Activated T-helper 2 cell treated with anti-CD3 and anti-CD28 coated beads, Interferon-gamma antibody, Interleukin-2, Interleukin-4, amounts not matched to agents 10 μg/mL and 5 μg/mL and 100 μg/mL, durations not matched to agents 14 hours and 24 hours and 36 hours (primary cell): ENCODE measurements at places on chromosomes 1 and 21. TPM values are rescaled to one million over a fixed set of nuclear protein-coding genes. Genes with fewer than 3 reads are reported as not detected.

Gene INTS7
- total RNA-seq, result 33.3 and 33.8 TPM in 2 replicates

Gene FNDC10
- total RNA-seq, result 10.4 and 11.8 TPM in 2 replicates

Gene DNAH14
- 0.32 and 0.92 TPM in 2 replicates for total RNA-seq

Gene LHX8
- not detected in 2 replicates for total RNA-seq

Gene CATSPERE
- 0.18 and 0.25 TPM in 2 replicates for total RNA-seq

Gene PODN
- total RNA-seq, result not detected in 2 replicates

Gene LCK
- 221 and 232 TPM in 2 replicates for total RNA-seq

Gene GPR61
- 0.43 TPM in 1 of 2 replicates, not detected in the other for total RNA-seq

Gene RAB42
- 0.34 TPM in 2 replicates for total RNA-seq

Gene HUNK
- 0.43 and 0.55 TPM in 2 replicates for total RNA-seq

Gene TRIM63
- not detected in 2 replicates for total RNA-seq

Gene OPRD1
- total RNA-seq, result not detected in 2 replicates

Gene KRTAP19-1
- not detected in 2 replicates for total RNA-seq

Gene KRTAP12-2
- not detected in 2 replicates for total RNA-seq

Gene SIK1
- total RNA-seq, result 5.6 and 7.1 TPM in 2 replicates

Gene ZYG11A
- 0.30 and 0.37 TPM in 2 replicates for total RNA-seq

Gene PTPRU
- total RNA-seq, result 0.30 and 0.37 TPM in 2 replicates

Gene GART
- total RNA-seq, result 197 and 199 TPM in 2 replicates

Gene SYT14
- total RNA-seq, result not detected in 2 replicates

Gene VHLL
- total RNA-seq, result not detected in 2 replicates

Gene FAM72C
- total RNA-seq, result 16.9 and 18.7 TPM in 2 replicates

Gene SGIP1
- not detected in 2 replicates for total RNA-seq

Gene LCE1D
- not detected in 2 replicates for total RNA-seq

Gene LDLRAD1
- not detected in 2 replicates for total RNA-seq

Gene CHI3L1
- not detected in 2 replicates for total RNA-seq

Gene LMX1A
- total RNA-seq, result not detected in 2 replicates

Gene KANK4
- not detected in 2 replicates for total RNA-seq

Gene RCSD1
- 84.9 and 91.9 TPM in 2 replicates for total RNA-seq

Gene CFAP45
- total RNA-seq, result 1.5 and 2.3 TPM in 2 replicates

Gene TAS1R3
- 0.32 and 0.44 TPM in 2 replicates for total RNA-seq

Gene NCMAP
- not detected in 2 replicates for total RNA-seq

Gene PTPRC
- total RNA-seq, result 321 and 333 TPM in 2 replicates

Gene RIMS3
- 2.5 and 2.9 TPM in 2 replicates for total RNA-seq

Gene F3
- total RNA-seq, result 0.74 and 1.0 TPM in 2 replicates

Gene PBX1
- not detected in 2 replicates for total RNA-seq

Gene C1QC
- not detected in 2 replicates for total RNA-seq

Gene DDR2
- total RNA-seq, result 0.80 and 1.1 TPM in 2 replicates

Gene IL6R
- 1.6 and 2.2 TPM in 2 replicates for total RNA-seq

Gene BTBD8
- 1.4 and 2.4 TPM in 2 replicates for total RNA-seq

Gene ENO1
- 3,630 and 3,637 TPM in 2 replicates for total RNA-seq

Gene CLCNKA
- not detected in 2 replicates for total RNA-seq

Gene CELSR2
- total RNA-seq, result 3.8 and 4.3 TPM in 2 replicates
